ENCODE measurements at places on chromosomes 1 and 21.

DNA sequence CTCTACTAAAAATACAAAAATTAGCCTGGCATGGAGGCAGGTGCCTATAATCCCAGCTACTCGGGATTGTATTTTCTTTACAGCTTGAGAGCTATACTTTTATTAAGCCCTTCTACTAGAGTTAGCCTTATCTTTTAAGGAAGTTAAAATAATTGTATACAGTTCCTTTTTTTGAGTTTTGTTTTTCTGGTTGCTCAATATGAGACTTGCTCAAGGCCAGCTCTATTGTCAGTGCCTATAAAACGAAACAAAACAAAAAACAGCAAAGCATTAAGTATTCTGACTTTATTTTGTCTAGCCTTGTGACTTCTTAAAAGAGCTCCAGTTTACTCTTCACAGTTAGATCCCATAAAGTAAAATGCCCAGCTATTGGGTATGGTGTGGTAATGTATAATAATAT lies 17.2 kb downstream of the PKN2 start:
- H3K27me3 ChIP-seq = no peaks in the 10 kb centered on the region
- H3K4me3 ChIP-seq = peak overlapping the region; percentile 75
- no peaks in the 10 kb centered on the region for H3K36me3 ChIP-seq
- peak overlapping the region; percentile 33 for H3K27ac ChIP-seq
- DNase-seq = peak; percentile 37
- H3K4me1 ChIP-seq = peaks cover 45% of the 10 kb centered on the region

DNA sequence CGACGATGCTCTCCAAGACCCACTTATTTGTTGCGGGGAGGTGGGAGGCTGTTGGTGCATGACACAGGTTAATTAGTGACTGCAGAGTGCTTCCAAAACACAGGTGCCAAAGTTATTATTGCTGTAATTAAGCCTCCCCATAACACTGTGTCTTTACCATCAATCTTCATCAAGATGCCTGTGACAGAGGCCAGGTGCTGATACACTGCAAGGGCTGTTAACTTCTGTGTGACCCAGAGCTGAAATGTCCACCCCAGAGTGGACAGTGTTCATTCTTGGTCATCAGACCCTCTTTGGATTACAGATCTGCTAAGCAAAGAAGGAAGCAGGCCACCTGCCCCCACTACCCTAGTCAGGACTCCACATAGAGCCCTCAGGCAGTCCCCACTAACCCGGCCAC lies 55.5 kb downstream of the CAPN8 start:
- H3K27ac ChIP-seq = no peak overlapping the region
- no peaks in the 10 kb centered on the region for H3K27me3 ChIP-seq
- no peaks in the 10 kb centered on the region for H3K4me1 ChIP-seq
- no peak overlapping the region for H3K4me3 ChIP-seq
- H3K36me3 ChIP-seq = no peaks in the 10 kb centered on the region

- H3K27ac ChIP-seq = no peak overlapping the region
- H3K4me1 ChIP-seq = no peaks in the 10 kb centered on the region
- no peak for DNase-seq
- H3K36me3 ChIP-seq = no peaks in the 10 kb centered on the region
- no peak overlapping the region for H3K4me3 ChIP-seq
Measured at GRCh38 chr1:114023377-114023776, 44.1 kb downstream of the OLFML3 start.

DNA sequence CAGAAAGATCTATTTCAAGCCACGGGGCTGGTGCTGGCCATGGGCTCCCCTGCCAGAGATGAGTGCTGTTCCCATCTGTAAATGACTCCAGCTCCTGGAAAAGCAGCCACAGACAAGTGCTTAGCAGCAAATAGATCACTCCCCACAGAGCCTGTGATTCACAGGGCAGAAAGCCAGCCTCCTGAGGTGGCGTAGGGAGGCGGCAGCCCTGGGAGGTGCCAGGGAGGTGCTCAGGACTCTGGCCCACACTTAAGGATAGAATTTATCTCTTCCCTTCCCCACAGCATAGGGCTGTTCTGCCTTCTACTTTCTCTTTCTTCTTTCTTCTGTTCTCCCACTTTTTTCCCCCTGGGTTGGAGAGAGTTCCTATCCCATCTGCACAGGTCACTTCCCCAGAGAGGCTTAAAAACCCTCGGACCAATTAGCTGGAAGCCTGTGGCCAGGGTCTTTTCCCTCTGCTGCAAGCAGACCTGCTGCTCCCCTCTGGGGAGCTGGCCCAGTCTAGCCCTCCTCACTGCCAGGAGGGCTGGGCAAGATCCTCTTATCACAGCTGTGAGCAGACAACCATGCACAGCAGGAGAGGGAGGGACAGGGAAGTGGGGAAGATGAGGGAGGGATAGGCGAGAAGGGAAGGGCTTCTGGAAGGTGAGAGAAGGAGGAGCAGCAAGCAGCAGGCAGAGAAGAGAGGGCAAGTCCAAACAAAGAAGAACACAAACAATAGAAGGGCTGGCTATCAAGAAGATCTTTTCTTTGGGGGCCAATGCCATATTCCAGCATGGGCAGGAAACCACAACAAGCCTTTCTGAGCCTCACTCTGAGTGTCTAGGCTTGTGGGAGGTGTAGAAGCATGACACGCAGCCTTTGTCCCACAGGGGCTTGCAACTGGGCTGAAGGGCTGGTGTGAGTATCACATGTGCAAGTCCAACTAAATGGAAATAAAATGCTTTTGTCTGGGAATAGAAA lies 41.0 kb downstream of the KCND3 start:
- peaks cover 32% of the 10 kb centered on the region for H3K27me3 ChIP-seq
- no peaks in the 10 kb centered on the region for H3K4me1 ChIP-seq
- DNase-seq = no peak
- peaks cover 3% of the 10 kb centered on the region for H3K36me3 ChIP-seq
- H3K4me3 ChIP-seq = no peak overlapping the region
- no peak overlapping the region for H3K27ac ChIP-seq

GRCh38 chr1:43632135-43632670 lies 17.7 kb upstream of the KDM4A start:
- H3K27me3 ChIP-seq = peaks cover 10% of the 10 kb centered on the region
- H3K4me1 ChIP-seq = no peaks in the 10 kb centered on the region
- no peak overlapping the region for H3K4me3 ChIP-seq
- no peak for DNase-seq

DNA sequence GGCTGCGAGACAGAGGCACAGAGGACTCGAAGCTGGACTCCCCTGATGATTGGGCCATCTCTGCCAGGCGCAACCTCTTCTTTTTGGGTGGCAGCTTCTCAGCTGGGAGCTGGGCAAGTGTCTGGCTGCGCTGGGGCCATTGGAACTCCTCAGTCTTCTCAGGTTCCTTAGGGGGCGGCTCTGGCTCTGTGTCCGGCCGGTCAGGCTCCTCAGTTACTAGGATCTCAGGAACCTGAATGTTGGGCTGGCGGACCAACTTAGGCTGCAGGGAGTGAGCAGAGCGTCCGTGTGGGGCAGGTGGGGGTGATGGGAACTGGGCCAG lies 97.5 kb upstream of the EDN2 start:
- no peaks in the 10 kb centered on the region for H3K27me3 ChIP-seq
- no peak overlapping the region for H3K4me3 ChIP-seq
- peaks cover 18% of the 10 kb centered on the region for H3K36me3 ChIP-seq
- peaks cover 15% of the 10 kb centered on the region for H3K4me1 ChIP-seq
- H3K27ac ChIP-seq = no peak overlapping the region
- DNase-seq = no peak

DNA sequence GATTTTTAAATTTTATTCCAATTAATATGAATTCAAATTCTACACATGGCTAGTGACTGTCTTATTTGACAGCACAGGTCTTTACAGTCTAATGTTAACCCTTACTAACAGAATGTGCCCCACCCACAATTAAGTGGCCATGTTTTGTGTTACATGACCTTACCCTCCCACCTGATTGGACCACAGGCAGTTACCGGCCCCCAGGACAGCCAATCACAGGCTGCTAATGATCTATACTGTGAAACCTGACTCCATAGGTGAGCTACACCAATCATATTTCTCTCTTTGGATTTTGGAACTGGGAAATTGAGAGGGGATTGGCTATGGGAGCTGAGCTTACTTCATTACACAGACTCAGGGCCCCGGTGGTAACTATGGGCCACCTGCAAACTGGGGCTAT lies 27.5 kb downstream of the ZP4 start:
- no peak for DNase-seq
- H3K27me3 ChIP-seq = peaks cover 12% of the 10 kb centered on the region
- no peak overlapping the region for H3K4me3 ChIP-seq
- H3K36me3 ChIP-seq = no peaks in the 10 kb centered on the region

DNA sequence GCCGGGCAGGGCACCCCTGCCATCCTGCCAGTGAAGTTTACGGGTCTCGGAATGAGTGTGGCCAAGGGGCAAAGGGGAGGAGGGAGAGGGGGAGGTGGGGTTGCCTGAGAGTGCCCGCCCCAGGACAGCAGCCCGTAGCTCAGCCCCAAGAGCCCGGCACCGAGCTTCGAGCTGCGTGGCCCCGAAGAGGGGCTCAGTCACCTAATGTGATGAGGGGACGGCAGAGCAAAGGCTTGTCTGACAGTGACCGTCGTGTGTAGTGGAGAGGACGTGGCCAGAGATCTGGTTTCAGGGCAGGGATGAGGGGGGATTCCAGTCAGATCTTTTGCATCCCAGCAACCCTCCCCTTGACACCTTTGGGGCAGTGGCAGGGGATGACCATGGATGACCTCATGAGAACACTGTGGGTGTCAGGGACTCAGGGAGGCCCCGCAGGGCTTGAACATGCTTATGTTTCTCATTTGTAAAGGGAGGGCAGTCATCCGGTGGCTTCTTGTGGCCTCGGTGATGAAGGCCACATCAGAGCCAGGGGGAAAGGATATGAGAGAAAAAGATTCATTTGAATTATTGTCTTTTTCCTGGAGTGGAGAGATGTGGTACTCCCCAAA lies 1.1 kb upstream of the TRPM2 start:
- H3K36me3 ChIP-seq = no peaks in the 10 kb centered on the region
- H3K4me3 ChIP-seq = peak overlapping the region; percentile 33
- peaks cover 43% of the 10 kb centered on the region for H3K4me1 ChIP-seq
- no peak overlapping the region for H3K27ac ChIP-seq

DNA sequence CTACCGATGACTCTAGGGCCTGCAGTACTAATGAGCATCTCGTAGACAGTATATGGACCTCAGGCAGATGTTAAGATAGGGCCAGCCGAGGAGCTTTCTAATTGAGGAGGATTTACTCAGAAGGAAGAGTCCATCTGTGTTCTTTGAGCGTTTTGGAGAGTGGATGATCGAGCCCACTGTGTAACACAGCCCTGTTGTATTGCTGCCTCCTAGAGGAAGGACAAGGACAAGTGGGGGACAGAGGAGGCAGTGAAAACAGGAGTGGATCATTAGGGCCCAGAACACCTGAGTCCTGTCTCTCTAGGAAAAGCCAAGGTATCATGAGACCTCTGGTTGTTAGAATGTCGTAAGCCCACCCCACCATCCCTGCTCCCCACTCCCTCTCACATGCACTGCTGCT lies 62.9 kb downstream of the TBX19 start:
- H3K4me3 ChIP-seq = no peak overlapping the region
- H3K36me3 ChIP-seq = peaks cover under 1% of the 10 kb centered on the region
- peaks cover 17% of the 10 kb centered on the region for H3K4me1 ChIP-seq
- no peak for DNase-seq
- no peaks in the 10 kb centered on the region for H3K27me3 ChIP-seq

- H3K4me1 ChIP-seq = no peaks in the 10 kb centered on the region
- peaks cover 31% of the 10 kb centered on the region for H3K27me3 ChIP-seq
- no peak overlapping the region for H3K27ac ChIP-seq
- no peak overlapping the region for H3K4me3 ChIP-seq
- no peaks in the 10 kb centered on the region for H3K36me3 ChIP-seq
Measured at GRCh38 chr1:14103878-14104430, 404.0 kb downstream of the PRDM2 start.

DNA sequence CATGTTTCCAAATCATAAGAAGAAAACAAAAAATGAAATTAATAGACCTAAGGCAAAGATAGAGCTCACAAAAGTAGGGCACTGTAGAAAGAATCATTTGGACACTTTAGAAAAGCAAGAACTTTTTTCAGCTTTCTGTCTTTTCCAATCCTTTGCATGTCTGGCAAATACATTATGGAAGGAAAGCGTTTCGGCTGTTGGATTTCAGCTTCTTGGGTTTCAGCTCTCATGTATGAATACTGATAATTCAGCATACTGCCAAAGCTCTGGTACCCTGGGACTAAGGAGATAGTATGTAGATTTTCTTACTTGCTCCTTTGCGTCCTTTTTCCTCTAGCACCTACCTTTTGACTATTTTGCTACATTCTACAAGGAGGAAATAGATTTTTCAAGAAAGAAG lies 375.9 kb downstream of the BRINP3 start:
- no peak overlapping the region for H3K4me3 ChIP-seq
- no peaks in the 10 kb centered on the region for H3K36me3 ChIP-seq
- no peaks in the 10 kb centered on the region for H3K27me3 ChIP-seq
- H3K4me1 ChIP-seq = no peaks in the 10 kb centered on the region
- H3K27ac ChIP-seq = no peak overlapping the region
- DNase-seq = no peak

GRCh38 chr21:38333301-38334272 lies 76.8 kb downstream of the KCNJ15 start:
- H3K27me3 ChIP-seq = no peaks in the 10 kb centered on the region
- H3K27ac ChIP-seq = no peak overlapping the region
- no peaks in the 10 kb centered on the region for H3K4me1 ChIP-seq
- H3K36me3 ChIP-seq = no peaks in the 10 kb centered on the region
- no peak for DNase-seq

- no peaks in the 10 kb centered on the region for H3K36me3 ChIP-seq
- H3K27me3 ChIP-seq = peaks cover 15% of the 10 kb centered on the region
- H3K4me1 ChIP-seq = no peaks in the 10 kb centered on the region
- DNase-seq = no peak
- H3K27ac ChIP-seq = no peak overlapping the region
Measured at GRCh38 chr1:245279346-245279745, 124.6 kb downstream of the KIF26B start.

DNA sequence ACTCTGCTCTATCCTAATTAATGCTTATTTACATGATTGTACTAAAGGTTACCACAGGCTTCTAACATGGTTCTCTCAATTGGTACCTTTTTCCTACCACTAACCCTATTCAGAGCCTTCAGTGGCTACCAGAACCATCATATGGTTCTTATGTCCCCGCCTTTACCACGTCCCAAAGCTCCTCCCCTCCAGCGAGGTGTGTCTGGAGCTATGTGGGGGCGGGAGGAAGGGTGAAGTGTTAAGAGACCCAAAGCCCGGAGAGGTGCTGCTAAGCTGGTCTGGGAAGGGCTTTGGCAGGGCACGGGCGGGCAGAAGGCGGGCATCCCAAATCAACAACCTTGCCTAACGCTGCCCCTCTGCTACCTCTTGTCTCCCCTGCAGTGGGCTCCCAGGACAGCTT lies 10.0 kb downstream of the SPATA46 start:
- H3K27ac ChIP-seq = no peak overlapping the region
- DNase-seq = no peak
- peaks cover 10% of the 10 kb centered on the region for H3K4me1 ChIP-seq

GRCh38 chr1:92791487-92792066 lies 6.7 kb upstream of the EVI5 start:
- H3K4me1 ChIP-seq = peaks cover 1% of the 10 kb centered on the region
- peaks cover 27% of the 10 kb centered on the region for H3K27me3 ChIP-seq
- H3K4me3 ChIP-seq = no peak overlapping the region
- no peak for DNase-seq
- H3K27ac ChIP-seq = no peak overlapping the region

- H3K27me3 ChIP-seq = peaks cover 13% of the 10 kb centered on the region
- no peak overlapping the region for H3K4me3 ChIP-seq
- H3K36me3 ChIP-seq = no peaks in the 10 kb centered on the region
- H3K4me1 ChIP-seq = no peaks in the 10 kb centered on the region
Measured at GRCh38 chr1:164785841-164786534, 227.0 kb downstream of the PBX1 start.

- DNase-seq = no peak
- no peaks in the 10 kb centered on the region for H3K27me3 ChIP-seq
Measured at GRCh38 chr1:64192290-64192689, 11.1 kb upstream of the UBE2U start.

- H3K4me1 ChIP-seq = no peaks in the 10 kb centered on the region
- no peak overlapping the region for H3K4me3 ChIP-seq
- no peaks in the 10 kb centered on the region for H3K36me3 ChIP-seq
- no peak overlapping the region for H3K27ac ChIP-seq
- H3K27me3 ChIP-seq = peaks cover 43% of the 10 kb centered on the region
Measured at GRCh38 chr1:182095946-182096345, 34.4 kb upstream of the ZNF648 start.
